Activated CD4-positive, alpha-beta T cell treated with anti-CD3 and anti-CD28 coated beads, Interleukin-2, amount 10 ng/mL, durations not matched to agents 24 days and 14 days (primary cell): ENCODE measurements at places on chromosomes 4 and X.
A peak's percentile ranks its signal among the peaks of the same experiment; 100 is the strongest.

DNA sequence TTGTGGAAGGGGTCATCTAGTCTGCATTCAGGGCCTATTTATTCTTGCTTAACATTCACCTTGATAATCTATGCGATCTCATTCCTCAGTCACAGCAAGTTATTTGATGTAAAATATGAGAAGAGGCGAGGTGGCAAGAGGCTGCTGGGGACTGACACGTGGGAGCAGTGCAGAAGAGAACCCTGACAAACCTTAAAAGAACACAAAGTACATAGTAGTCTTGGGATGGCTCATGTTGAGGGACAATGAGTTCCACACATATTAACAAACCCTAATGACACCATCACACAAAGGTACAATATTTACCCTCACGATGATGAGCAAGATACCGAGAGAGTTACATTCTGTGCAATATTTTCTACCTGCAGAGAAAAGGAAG is 57.5 kb downstream of the MAML3 start:
- H3K4me1 ChIP-seq, result peaks cover 69% of the 10 kb centered on the region
- H3K27me3 ChIP-seq, result peaks cover 4% of the 10 kb centered on the region
- H3K4me3 ChIP-seq, result peak overlapping the region; percentile 86
- no peak for DNase-seq

DNA sequence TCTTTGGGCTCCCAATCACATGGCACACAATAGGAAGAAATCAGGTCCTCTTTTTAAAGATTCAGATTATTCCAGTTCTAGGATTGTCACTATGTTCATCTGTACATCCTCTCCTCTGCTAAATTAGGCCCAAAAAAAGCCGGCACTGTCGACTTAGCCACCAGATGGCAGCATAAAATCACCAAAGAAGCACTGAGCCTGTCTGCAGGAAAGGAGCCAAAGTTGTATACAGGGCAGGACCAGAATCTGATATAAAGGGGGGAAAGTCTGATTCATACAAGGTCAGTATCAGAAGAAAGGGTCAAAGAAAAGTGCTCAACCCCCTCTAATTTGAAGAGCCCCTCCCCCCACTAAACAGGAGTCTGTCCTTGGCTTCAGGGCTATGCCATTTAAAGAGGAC is 292.5 kb downstream of the CHIC1 start:
- H3K27me3 ChIP-seq, result no peaks in the 10 kb centered on the region
- DNase-seq, result peak; percentile 86
- H3K27ac ChIP-seq, result no peak overlapping the region

DNA sequence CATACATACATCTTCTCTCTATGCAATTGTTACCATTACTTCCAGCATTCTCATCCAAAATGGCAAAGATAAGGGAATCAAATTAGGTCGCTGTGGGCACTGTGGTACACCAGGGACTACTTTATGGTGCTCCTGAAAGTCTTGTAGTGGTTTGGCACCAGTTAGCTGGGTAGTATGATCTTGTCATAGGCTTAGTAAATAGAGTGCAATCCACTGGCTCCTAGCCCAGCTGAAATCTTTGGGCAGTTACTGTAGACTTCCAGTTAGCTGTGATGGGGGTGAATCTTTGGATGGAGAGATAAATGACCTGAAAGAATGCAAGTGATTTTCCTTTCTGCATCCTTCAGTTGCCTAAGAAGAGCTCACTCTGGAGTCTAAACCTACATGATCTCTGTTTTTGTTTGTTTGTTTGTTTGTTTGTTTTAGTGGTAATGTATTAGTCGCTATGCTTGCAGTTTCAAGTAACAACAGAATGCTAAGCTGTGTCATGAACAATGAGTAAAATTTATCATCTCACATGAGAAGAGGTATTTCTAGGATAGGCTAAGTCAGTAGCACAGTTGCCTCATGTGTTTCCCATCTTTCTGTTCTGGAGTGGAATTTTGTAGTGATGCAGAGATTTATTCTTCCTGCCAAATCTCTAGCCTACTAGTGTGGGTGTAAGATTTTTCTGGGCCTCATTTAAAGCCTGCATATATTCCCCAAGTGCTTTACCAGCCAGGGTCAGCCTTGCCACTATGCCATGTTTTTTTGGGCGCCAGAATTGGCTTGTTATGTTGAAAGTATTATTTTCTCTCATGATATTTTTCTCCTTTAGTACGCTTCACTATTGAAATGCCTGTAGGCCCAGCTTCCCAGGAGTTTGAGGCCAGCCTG is 24.2 kb downstream of the HERC3 start:
- no peak overlapping the region for H3K4me3 ChIP-seq
- peaks cover 35% of the 10 kb centered on the region for H3K4me1 ChIP-seq
- H3K27ac ChIP-seq, result no peak overlapping the region
- H3K36me3 ChIP-seq, result peaks cover 15% of the 10 kb centered on the region
- no peak for DNase-seq

- peaks cover 5% of the 10 kb centered on the region for H3K27me3 ChIP-seq
- no peaks in the 10 kb centered on the region for H3K36me3 ChIP-seq
- no peaks in the 10 kb centered on the region for H3K4me1 ChIP-seq
These were observed 149.4 kb downstream of the KDR start for GRCh38 chr4:54976031-54976430.

DNA sequence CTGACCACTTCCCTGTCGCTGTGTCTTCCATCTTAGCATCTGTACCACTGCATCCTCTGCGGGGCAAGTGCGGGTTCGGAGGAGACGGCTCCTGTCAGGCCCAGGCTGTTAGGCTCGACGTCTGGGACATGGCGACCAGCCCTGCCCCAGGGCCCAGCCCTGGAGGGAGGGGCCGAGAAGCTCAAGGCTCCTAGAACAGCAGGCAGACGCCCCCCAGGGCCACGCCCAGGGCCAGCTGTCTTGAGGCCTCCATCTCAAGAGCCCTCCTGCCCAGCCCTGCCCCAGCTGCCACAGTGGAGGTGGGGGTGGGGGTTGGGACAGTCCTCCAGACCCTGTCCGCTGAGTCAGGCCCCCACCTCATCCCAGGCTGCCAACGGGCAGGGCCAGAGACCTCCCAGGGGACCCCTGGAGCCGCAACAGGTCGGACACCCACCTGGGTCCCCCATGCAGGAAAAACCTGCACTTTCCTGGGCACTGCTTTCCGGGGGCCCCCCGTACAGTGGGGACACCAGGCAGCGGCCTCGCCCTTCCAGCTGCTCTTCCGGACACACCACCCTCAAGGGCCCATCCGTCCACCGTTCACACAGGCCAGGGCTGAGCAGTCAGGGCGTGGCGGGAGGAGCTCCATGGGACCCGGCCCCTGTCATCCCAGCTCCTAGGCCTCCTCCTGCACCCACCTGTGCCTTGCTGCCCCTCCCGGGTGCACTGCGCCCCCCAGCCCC is 83.1 kb downstream of the FAM53A start:
- no peak overlapping the region for H3K4me3 ChIP-seq
- no peaks in the 10 kb centered on the region for H3K27me3 ChIP-seq
- H3K27ac ChIP-seq, result no peak overlapping the region
- H3K4me1 ChIP-seq, result no peaks in the 10 kb centered on the region
- H3K36me3 ChIP-seq, result no peaks in the 10 kb centered on the region

GRCh38 chr4:184274286-184274951 is 56.7 kb upstream of the ENPP6 start:
- peak overlapping the region; percentile 9 for H3K27ac ChIP-seq
- no peak for DNase-seq
- H3K4me3 ChIP-seq, result no peak overlapping the region
- H3K4me1 ChIP-seq, result peaks cover 43% of the 10 kb centered on the region
- H3K27me3 ChIP-seq, result no peaks in the 10 kb centered on the region

DNA sequence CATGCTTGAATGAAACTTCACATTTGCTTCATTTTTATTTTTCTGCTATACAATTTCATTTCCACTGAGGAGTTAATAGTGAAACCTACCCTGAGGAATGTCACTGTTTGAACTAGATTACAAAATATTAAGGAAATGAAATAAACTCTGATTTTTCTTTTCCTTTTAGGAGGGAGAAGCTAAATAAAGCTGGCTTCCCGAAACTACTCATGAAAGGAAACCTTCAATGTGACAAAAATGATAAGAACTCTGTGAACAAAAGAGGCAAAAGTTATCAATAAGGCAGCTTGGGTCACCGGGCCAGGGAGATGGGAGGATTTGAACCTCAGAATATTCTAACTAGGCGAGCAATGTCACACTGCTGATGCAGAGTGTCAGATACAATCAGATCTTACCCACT is 185.2 kb downstream of the APBB2 start:
- DNase-seq, result no peak
- H3K27me3 ChIP-seq, result no peaks in the 10 kb centered on the region
- H3K27ac ChIP-seq, result no peak overlapping the region
- no peaks in the 10 kb centered on the region for H3K36me3 ChIP-seq

GRCh38 chr4:70399319-70399718 is 1.6 kb downstream of the OPRPN start:
- no peaks in the 10 kb centered on the region for H3K36me3 ChIP-seq
- DNase-seq, result no peak
- no peaks in the 10 kb centered on the region for H3K4me1 ChIP-seq
- H3K27ac ChIP-seq, result no peak overlapping the region
- no peaks in the 10 kb centered on the region for H3K27me3 ChIP-seq

DNA sequence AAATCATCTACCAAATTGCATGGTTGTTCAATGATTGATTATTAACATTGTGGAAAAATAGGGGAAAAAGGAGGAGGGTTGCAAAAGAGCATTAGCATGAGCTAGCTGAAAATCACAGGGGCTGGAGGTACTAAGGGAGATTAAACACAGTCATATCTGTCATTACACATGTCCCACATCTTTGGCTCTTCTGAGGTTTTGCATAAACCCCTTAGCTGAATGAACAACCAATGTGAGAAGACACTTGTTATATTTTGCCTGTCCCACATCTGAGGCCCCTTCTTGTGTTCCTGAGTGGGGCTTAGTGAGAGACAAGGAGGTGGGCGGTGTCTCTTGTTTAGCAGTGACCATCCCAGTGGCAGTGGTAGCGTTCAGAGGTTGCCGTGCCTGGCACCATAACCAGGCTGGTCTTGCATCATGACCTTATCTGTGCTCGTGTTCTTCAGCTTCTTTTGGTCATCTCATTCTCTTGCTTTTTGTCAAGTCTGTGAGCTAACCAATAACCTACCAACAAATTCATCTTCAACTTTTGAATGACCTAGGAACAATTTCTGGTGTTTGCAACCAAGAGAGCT is 95.6 kb downstream of the MID1IP1 start:
- no peak overlapping the region for H3K4me3 ChIP-seq
- no peaks in the 10 kb centered on the region for H3K36me3 ChIP-seq

DNA sequence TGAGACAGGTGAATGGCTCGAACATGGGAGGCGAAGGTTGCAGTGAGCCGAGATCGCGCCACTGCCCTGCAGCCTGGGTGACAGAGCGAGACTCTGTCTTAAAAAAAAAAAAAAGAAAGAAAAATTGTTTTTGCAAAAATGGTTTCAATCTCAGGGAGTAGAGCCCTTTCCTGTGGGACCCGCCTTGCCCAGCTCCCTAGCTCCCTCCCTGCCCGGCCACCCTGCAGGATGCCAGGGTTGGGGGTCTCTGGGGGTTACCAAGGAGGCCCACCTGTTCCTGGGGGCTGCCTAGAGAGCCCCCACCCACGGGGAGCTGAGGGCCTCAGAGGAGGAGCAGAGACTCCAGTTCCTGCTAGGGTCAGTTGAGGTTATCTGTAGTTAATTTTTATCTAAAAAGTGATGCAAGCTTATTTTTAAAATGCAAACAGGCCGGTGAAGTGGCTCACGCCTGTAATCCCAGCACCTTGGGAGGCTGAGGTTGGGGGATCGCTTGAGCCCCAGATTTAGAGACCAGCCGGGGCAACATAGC is 18.7 kb upstream of the PLCXD1 start:
- peak; percentile 48 for DNase-seq
- no peak overlapping the region for H3K27ac ChIP-seq
- H3K4me1 ChIP-seq, result no peaks in the 10 kb centered on the region
- no peaks in the 10 kb centered on the region for H3K27me3 ChIP-seq
- no peaks in the 10 kb centered on the region for H3K36me3 ChIP-seq
- no peak overlapping the region for H3K4me3 ChIP-seq

GRCh38 chr4:81454499-81454898 is 17.2 kb downstream of the RASGEF1B start:
- no peak overlapping the region for H3K4me3 ChIP-seq
- peaks cover 32% of the 10 kb centered on the region for H3K36me3 ChIP-seq
- no peak overlapping the region for H3K27ac ChIP-seq
- H3K27me3 ChIP-seq, result no peaks in the 10 kb centered on the region
- peaks cover 9% of the 10 kb centered on the region for H3K4me1 ChIP-seq

DNA sequence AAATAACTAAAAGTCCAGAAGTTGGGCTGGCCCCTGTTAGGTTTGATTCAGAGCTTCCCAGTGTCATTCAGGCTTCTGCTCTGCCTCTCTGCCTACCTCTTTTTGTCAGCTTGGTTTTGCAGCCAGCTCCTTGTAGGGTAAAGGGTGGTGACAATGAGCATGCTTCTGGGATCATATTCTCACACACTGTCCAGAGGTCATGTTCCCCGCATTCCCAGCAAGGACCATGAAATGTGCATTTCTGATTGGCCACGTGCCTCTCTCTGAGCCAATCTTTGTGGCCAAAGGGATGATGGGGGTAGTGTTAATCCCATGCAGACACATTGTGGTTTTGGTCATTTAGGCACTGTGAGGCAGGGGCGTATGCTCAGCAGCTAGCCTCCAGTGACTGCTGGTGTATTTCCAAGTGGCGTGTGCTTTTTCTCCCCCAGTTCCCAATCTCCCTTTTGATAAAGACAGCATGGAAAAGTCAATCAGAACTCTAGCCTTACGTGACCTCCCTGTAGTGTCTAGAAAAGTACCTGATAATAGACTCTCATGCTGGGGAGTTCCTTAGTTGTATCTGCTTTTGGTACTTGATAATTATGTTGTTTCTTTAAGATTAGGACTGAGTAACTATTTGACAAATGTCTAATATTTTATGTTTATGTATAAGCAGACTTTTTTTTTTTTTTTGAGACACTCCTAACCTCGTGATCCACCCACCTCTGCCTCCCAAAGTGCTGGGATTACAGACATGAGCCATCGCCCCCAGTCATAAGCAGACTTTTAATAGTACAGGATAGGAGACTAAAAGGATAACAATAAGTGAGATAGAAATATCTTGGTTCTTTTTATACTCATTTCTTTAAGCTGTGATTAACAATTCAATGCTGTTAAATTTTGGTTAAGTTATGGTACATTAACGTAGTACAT is 57.8 kb downstream of the KIAA0232 start:
- no peak overlapping the region for H3K27ac ChIP-seq
- no peaks in the 10 kb centered on the region for H3K4me1 ChIP-seq
- no peaks in the 10 kb centered on the region for H3K27me3 ChIP-seq
- DNase-seq, result no peak

DNA sequence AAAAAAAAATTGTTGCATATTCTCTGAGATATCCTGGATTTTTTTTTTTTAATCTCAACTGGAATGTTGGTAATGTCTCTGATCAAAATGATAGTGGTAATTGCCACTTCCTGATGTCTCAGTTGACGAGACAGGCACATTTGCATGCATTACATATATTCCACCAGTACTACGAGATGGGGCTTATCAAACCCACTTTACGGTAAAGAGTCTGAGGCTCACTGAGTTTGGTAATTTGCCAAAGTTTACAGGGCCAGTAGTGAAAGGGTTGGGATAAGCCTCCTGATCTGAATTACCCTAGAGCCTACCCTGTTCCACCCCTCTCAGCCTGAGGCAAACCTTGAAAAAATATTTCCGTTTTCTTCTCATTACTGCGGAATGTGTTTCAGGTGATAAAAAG is 5.3 kb downstream of the MAGEB2 start:
- H3K27me3 ChIP-seq, result no peaks in the 10 kb centered on the region
- no peaks in the 10 kb centered on the region for H3K36me3 ChIP-seq
- H3K27ac ChIP-seq, result no peak overlapping the region
- DNase-seq, result no peak
- no peaks in the 10 kb centered on the region for H3K4me1 ChIP-seq
